ENCODE measurements at places on chromosomes 12 and 14.

- no peak for DNase-seq
These were observed 46.0 kb upstream of the ESRRB start for GRCh38 chr14:76329951-76330350.

DNA sequence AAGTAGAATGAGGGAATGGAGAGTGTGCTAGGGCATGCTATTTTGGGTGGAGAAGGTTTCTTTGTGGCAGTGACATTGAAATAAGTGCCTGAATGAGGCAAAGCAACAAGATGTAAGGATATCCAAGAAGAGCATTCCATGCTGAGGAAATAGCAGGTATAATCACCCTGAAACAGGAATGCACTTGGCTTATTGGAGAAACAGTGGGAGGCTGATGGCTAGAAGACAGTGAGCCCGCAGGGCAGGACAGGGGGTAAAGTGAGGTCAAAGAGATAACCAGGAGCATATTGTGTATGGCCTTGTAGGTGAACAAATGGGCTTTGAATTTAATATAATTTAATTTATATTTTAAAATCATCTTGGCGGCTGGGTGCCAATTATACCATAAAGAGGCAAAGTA lies 877.0 kb downstream of the DIO2 start:
- DNase-seq, result no peak

GRCh38 chr12:59425798-59426197 lies 170.0 kb upstream of the SLC16A7 start:
- no peak for DNase-seq

DNA sequence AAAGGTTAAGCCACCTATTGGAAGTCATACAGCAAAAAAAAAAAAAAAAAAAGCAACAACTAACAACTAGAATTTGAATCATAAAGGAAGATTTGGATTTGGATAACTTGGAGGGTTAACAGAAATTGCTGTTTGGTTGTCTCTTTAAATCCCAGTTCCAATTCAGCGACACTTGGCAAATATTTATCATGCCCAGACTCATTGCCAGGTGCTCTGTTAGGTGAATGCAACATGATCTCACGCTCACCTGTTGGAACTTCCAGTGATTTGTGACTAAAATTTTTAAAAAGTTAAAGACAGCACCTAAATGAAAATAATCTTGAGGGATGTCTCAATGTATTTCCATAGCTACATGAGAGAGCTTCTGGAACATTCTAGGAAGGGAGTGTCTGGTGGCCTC lies 103.7 kb downstream of the TBX3 start:
- no peak for DNase-seq

DNA sequence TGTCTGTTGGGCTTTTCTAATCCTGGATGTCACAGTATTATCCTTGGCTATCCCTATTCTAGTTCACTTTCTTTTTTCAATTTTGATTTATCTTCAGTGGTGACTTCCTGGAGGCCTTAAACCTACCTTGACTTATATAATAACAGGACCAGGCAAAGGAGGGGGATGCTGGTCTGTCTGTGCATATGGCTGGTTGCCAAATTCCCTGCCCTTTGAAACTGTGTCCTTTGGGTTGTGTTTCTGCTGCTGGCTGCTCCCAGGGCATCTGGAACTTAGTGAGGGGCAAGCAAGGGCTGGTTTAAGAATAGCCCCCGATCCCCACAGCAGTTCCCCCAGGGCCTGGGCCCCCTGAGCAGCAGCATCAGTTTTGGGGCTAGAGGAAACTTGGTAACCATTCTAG lies 96.0 kb upstream of the MAX start:
- DNase-seq, result no peak

DNA sequence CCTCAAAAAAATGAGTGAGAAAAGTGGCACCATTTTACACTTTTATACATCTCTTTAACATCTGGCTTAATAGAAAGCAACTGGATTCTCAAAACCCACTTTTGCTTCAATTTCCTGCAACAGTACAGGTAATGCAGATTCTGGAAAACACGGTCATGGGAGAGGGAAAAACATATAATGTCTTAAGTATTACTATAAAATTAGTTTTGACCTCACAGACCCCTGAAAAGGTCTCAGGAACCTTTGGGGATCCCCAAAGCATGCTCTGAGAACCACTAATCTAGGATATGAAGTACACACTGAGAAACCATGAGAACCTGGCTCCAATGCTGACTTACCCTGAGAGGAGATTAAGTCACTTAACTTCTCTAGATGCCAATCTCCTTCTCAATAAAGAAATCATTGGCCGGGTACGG lies 64.7 kb downstream of the PPP2R5E start:
- no peak for DNase-seq

DNA sequence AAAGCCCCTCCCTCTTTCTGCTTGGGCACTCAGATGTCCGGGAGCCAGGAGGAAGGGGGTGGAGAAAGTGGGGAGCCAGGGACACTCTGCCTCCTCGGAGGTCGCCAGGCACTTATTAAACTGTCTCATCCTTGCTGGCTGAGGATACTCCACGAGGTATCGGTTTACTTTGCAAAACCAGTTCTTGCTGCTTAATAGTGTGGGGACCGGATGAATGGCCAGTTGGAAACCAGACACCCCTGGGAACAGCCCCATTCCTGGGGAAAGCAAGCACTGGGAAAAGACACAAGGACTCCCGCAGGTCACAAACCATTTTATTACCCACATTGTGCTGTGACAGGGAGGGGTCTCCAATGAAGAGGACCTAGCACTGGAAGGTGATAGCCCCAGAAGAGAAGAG lies 34.2 kb downstream of the CCDC88C start:
- DNase-seq, result no peak

- no peak for DNase-seq
These were observed 12.1 kb upstream of the SCARB1 start for GRCh38 chr12:124875803-124876132.

DNA sequence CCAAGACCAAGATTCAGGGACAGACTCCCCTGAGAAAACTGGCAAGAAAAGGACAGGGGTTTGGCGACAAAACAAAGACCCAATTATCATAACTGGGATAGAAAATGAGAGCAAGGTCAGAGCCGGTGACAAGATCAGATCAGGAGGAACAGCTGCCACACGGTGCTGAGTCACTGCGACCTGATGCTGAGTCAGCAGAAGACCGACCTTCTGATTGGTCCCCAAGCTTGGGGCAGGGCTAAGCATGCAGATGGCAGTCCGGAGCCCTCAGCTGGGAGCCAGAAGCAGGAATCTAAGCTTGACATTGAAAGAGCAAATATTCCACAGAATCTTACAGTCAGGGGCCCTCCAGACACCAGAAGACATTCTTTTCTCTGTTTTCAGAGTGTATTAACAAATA lies 19.1 kb upstream of the ARMH4 start:
- DNase-seq, result peak; percentile 92

DNA sequence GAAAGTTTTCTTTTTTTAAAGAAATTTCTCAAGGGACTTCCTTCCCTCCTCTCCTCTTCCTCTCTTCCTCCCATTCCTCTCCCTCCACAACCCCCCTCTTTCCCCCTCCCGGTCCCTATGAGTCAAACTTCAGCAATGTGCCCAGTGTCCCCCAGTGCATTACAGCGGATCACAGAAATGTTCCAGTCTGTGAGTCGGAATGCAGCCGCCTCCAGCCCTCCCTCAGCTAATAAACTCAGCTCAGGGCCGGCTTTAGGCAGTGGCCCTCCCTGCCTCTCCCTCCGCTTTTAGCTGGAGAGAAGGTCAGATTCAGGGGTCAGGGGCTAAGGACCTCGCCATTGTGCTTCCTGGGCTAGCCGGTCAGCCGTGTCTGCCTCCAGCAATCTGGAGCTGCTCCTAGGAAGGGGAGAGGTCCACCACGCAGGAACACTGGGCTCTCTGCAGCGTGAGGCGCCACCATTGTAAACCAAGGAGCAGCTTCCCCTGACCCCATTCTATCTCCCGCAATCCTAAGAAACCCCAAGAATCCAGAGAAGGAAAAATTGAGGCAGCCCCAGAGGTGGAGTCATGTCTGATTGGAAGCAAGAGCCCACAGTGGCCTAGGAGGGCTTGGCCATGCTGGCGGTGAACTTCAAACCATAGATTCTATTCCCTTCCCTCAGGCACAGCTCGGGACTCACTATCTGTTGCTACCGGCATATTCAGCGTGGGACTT lies 1.1 kb upstream of the HDAC7 start:
- peak; percentile 53 for DNase-seq

GRCh38 chr14:22977684-22978486 lies 4.5 kb downstream of the AJUBA start:
- DNase-seq, result no peak
